ENCODE measurements at places on chromosomes 7 and 10.

DNA sequence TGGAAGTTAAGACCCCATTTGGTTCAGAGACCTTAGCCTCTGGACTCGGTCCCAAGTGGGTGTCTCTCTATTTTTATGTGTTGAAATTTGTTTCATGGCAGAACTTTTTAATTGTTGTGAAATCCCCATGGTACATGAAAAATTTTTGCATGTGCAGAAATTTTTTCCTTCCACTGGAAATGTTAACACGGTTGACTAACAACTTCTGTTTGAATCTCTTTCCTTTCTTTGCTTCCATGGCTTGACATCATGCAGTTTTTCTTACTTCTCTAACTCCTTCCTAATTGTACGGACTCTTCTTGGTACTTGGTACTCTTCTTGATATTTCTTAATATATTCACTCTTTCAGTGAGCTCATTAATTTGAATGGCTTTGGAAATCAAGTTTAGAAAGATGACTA is 18.3 kb downstream of the MDFIC start:
- no peak for DNase-seq

DNA sequence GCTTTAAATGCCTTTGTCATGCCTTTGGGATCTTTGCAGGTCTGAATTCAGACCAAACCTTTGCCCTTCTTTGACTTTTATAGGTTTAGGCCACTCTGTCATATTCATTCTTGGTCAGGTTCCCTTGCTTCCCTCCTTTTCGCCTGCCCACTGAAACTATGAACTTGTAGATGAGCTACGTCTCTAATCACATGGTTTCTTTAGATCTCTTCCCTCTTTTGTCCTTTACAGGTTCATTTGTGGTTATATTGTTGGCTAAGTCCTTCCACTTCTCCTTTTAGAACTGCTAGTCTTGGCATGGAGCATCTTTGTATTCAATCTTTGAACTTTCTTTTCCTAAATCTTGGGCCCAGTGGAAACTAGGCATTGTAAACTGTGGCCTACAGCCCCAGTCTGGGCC is 104.0 kb upstream of the ZEB1 start:
- no peak for DNase-seq

- DNase-seq = peak; percentile 33
Measured at GRCh38 chr7:142134909-142135308, 23.4 kb downstream of the MGAM2 start.

GRCh38 chr10:48742891-48743860 is 58.5 kb downstream of the WDFY4 start:
- DNase-seq = no peak

DNA sequence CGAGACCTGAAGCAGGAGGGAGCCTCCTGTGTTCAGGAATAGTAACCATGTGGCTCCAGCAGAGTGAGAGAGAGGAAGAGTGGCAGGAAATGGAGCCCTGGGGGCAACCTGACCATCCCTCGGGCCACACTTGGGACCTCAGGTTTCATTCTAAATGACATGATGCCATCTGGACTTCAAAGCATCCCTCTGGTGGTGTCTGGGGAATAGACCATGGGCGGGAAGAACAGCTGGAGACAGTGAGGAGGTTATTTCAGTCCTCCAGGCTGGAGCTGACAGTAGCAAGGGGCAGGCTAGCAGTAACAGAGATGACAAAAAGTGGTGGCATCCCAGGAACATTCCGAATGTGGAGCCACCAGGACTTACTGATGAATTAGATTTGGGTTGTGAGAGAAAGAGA is 44.8 kb downstream of the AKR1B1 start:
- no peak for DNase-seq

All from kidney glomerular epithelial cell (primary cell).